ENCODE measurements at places on chromosomes 12 and 14. TPM values are rescaled to one million over a fixed set of nuclear protein-coding genes. Genes with fewer than 3 reads are reported as not detected.

COCH gene
- 1.3 TPM for polyA plus RNA-seq

ATG14 gene
- 25.1 TPM for polyA plus RNA-seq

GOLT1B gene
- 39.7 TPM for polyA plus RNA-seq

SERPINA6 gene
- 0.17 TPM for polyA plus RNA-seq

CD9 gene
- polyA plus RNA-seq, result 144 TPM

- no peak for DNase-seq
Measured at GRCh38 chr12:32031109-32031508, 71.9 kb downstream of the RESF1 start.

DNA sequence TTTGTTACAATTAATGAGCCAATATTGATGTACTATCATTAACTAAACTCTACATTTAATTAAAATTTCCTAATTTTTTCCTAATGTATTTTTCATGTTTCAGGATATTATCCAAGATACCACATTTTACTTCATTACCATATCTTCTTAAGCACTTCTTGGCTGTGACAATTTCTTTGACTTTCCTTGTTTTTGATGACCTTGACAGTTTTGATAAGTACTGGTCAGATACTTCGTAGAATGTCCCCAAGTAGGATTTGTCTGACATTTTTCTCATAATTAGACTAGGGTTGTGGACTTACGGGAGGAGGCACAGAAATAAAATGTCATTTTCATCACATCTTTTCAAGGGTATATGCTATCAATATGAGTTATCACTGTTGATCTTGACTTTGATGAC, 700.9 kb downstream of the BCL11B start:
- no peak for DNase-seq

- no peak for DNase-seq
Measured at GRCh38 chr12:111607239-111607638, 8.1 kb upstream of the ATXN2 start.

DNA sequence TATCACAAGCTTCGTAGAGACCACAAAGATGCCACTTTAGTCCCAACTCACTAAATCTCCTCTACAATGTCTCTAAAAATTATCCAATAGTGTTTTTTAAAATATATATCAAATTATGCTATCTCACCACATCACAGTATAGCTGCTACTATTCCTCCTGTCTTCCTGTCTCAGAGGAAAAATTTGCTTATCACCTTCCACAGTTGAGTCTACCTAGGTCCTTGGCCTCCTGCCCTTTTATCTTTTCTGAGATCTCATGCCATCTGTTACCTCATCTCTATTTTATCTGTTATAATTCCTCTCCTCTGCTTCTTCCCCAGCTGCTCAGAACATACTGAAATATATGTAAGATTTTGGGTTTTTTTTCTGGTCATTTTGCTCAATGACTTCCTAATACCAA, 568.2 kb downstream of the DIO2 start:
- no peak for DNase-seq

DNA sequence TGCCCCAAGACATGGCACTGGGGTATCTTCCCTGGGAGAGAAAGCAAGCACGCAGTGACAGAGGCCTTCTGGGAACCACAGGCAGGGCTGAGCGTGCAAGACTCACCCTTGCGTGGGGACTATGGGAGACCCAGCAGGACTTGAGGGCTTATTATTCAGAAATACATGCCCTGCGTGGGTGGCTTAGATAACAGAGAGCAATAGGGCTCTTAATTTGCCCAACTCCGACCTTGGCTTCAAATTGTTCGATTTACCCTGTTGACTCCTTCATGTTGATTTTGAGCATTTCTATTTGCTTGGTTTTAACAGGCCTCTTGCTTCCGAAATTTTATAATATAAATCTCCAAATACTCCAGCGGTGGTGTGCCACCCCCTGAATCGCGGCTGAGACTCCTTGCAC, 5.1 kb upstream of the SERPINA1 start:
- no peak for DNase-seq
